ENCODE measurements at places on chromosomes 5 and 9.

DNA sequence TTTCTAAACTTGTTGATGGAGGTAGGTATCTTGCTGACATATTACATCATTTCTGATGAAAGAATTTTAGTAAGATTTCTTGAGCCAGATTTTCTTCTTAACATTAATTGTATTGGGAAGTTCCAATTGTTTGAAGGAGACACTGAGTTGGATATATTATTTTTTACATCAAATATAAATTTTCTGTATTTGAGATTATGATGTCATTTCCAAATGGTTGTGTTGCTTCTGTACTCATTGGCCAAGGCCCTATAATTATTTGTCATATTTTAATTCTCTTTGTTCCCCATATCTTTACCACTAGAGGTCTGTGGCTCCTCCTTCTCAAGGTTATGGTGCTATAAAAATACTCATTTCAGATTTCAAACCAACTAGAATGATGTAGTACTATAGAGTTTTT, 53.4 kb downstream of the ITGA1 start:
- DNase-seq = no peak

- DNase-seq = no peak
These were observed 51.2 kb upstream of the BARHL1 start for GRCh38 chr9:132531195-132531594.

GRCh38 chr5:94173100-94173499, 431.7 kb upstream of the POU5F2 start:
- no peak for DNase-seq

DNA sequence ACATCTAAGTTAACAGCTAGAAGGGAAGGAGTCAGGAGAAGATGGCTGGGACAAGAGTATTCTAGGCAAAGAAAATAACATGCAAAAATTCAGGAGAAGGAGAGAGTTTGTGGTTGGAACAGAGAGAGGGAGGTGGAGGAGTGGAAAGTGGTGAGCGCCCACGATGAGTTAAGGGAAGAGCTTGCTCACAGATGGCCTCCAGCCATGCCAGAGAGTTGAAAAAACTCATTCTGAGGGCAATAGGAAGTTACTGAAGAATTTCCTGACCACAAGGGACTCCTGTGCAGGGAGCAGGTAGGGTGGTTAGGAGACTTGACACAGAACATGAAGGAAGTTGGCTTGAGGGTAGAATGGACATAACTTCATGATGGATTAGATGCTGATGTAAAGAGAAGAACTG, 159.7 kb downstream of the DOCK2 start:
- DNase-seq = no peak

DNA sequence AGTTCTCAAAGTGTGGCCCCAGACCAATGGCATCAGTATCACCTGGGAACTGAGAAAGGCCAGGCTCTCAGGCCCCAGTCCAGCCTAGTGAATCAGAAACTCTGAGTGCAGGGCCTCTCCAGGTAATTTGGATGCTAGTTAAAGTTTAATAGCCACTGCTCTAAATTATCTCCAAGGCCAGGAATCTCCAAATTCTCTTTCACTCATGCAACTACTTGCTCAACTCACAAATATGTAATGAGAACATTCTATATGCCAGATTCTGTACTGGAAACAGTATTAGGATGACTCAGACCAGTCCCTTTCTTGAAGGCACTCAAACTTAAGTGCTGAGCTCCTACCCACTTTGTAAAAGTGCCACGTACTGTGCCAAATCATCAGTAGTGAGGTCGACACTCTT, 84.6 kb downstream of the PAPPA start:
- DNase-seq = no peak

GRCh38 chr5:116518423-116518822, 56.2 kb downstream of the SEMA6A start:
- no peak for DNase-seq
